Activated CD8-positive, alpha-beta T cell treated with anti-CD3 and anti-CD28 coated beads for 36 hours (primary cell): ENCODE measurements at places on chromosomes 7 and 10. TPM values are rescaled to one million over a fixed set of nuclear protein-coding genes. Genes with fewer than 3 reads are reported as not detected.

DNA sequence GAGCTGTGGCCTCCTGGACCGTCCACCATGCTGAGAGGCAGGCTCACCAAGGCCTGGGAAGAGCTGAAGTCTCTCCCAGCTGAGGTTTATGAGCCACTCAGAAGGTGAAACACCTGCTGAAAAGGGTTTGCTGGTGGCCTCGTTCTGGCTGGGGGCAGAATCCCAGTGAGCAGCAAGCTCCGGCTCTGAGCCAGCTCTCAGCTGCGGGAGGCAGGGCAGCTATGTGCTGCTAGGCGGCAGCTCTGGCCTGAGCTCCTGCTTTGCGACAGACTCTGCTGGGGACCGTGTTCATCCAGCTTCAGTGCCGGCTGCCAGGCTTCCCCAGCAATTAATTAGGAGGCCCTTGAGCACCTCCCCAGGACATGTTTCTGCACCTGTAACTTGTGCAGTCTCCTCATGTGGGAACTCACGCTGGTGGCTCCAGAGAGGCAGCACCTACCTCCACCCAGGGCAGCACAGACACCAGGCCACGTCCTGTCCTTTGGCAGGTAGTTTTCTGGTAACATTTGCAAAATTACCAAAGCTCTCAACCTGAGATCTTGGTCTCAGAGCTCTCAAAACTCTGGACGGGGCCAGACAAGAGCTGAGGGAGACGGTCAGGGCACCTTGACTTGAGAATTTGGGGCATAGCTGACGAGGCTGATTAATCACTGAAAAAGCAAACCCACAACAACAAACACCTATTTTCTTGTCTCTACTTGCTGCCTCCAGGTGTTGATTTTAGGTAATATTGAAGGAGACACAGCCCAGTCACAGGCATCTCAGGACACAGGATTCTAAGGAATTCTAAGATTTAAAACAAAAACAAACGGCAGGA lies 185.0 kb downstream of the TCERG1L start:
- H3K4me1 ChIP-seq: peaks cover 4% of the 10 kb centered on the region
- no peak overlapping the region for H3K27ac ChIP-seq
- H3K27me3 ChIP-seq: no peaks in the 10 kb centered on the region
- DNase-seq: no peak

- no peak overlapping the region for H3K27ac ChIP-seq
- peaks cover 7% of the 10 kb centered on the region for H3K4me1 ChIP-seq
- no peaks in the 10 kb centered on the region for H3K36me3 ChIP-seq
- no peak for DNase-seq
Measured at GRCh38 chr7:37493810-37494209, 45.1 kb upstream of the ELMO1 start.

DNA sequence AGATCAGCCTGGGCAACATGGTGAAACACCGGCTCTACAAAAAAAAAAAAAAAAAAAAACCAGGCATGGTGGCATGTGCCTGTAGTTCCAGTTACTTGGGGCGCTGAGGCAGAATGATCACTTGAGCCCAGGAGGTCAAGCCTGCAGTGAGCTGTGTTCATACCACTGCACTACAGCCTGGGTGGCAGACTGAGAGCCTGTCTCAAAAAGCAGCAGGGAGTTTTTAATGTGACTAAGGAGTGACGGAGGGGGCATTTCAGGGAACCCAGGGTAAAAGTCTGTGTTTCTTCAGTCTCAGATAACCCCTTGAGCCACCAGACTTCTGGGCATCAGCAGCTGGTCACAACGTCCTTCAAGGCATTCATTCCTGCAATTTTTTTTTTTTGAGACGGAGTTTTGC lies 2.2 kb upstream of the C10orf95 start:
- no peak for DNase-seq
- no peak overlapping the region for H3K4me3 ChIP-seq
- no peaks in the 10 kb centered on the region for H3K27me3 ChIP-seq
- peaks cover 26% of the 10 kb centered on the region for H3K4me1 ChIP-seq
- peak overlapping the region; percentile 87 for H3K27ac ChIP-seq
- H3K36me3 ChIP-seq: peaks cover 37% of the 10 kb centered on the region

SRGN gene
- total RNA-seq: 279 TPM
